WTC11 (cell line): ENCODE measurements at places on chromosomes 3 and 15. TPM values are rescaled to one million over a fixed set of nuclear protein-coding genes. Genes with fewer than 3 reads are reported as not detected.
A peak's percentile ranks its signal among the peaks of the same experiment; 100 is the strongest.

DNA sequence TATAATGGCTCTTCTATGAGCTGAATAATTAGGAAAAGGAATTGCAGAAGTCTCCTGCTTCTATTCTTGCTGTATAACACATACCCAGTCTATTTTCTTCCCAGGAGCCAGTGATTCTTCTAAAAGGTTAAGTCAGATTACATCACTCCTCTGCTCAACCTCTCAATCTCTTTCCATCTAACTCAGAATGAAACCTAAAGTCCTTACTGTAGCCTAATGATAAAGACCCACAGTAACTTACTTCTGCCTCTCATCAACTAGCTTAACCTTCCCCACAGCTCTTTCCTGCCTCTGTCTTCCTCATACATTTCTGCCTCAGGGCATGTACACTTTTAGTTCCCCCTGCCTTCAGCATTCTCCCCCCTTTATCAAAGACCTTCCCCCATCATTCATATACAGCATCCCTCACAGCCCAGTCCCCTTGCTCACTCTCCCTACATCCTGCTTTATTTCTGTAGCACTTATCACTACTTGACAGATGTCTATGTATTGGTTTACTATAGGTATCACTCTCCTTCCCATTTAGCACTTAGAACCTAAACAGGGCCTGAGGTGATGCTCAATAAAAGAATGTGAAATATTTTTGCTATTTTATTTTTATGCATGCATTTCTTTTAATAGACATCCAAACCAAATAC is 28.5 kb upstream of the CMTM6 start:
- no peak for DNase-seq

GRCh38 chr3:173911446-173911845 is 513.9 kb downstream of the NLGN1 start:
- DNase-seq, result no peak

GRCh38 chr3:45199837-45200648 is 26.0 kb downstream of the TMEM158 start:
- no peak for DNase-seq

- DNase-seq, result no peak
These were observed 243.8 kb downstream of the ALCAM start for GRCh38 chr3:105610473-105610872.

GRCh38 chr15:80585544-80586018 is 109.5 kb upstream of the ABHD17C start:
- DNase-seq, result peak; percentile 28

DNA sequence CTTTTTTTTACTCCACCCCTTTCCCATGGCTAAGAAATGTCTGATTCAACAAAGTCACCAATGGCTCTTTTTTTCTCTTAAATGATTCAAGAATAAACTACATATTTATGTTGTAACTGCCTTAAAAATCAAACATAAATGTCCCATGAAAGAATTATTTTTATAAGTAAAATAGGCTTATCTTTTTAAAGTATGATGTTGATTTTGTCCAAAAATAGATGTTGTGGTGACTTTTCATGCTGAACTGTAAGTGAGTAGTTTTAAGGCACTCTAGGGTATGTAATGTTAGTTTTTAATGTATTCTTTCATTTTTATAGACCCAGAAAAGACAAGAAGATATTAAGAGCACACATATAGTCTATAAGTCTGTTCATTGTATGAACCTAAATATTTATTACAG is 594.9 kb downstream of the NLGN1 start:
- no peak for DNase-seq

DNA sequence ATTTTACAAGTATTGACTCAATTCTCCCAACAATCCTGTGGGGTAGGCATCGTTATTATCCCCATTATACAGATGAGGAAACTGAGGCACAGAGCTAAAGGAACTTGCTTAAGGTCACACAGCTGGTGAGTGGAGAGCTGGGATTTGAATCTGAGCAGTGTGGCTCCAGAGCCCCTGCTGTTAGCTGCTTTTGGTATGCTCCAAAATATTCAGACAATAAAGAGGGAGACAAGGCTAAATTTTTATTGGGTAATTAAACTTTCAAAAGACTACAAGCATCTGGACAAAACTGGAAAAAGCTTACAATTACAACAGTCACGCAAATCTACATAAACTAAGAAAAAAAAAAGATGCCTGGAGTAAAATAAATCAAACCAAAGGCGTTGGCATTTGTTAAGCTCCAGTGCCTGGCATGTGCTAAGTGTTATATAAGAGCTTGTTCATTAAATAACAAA is 27.7 kb downstream of the CCDC13 start:
- DNase-seq, result no peak

Gene IMPG2
- total RNA-seq, result 0.02 to 0.09 TPM (median 0.04 TPM) in 3 replicates

Gene PPCDC
- 25.7 to 30.1 TPM (median 27.8 TPM) in 3 replicates for total RNA-seq

GRCh38 chr15:89175617-89176191 is 45.7 kb downstream of the RLBP1 start:
- DNase-seq, result no peak

DNA sequence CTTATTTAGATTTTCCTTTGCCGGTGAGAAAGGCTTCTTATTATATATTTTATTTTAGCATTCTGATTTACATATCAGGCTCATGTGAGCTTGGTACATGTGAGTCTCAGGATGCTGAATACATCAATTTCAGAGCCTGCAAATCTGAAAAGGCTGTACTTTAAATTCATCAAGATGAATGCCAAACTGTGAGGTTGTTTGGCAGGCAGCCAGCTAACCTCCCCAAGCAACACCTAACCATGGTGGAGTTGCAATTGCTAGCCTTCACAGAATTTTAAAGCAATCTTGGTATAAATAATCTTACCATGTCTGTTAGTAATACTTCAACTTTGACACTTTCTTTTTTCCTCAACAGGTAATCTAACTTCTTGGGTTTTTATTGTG is 252.5 kb downstream of the CDIN1 start:
- DNase-seq, result no peak

- peak; percentile 62 for DNase-seq
These were observed 53.8 kb downstream of the SST start for GRCh38 chr3:187616307-187616972.

Gene KBTBD8
- 14.5 to 15.7 TPM (median 15.0 TPM) in 3 replicates for total RNA-seq

DNA sequence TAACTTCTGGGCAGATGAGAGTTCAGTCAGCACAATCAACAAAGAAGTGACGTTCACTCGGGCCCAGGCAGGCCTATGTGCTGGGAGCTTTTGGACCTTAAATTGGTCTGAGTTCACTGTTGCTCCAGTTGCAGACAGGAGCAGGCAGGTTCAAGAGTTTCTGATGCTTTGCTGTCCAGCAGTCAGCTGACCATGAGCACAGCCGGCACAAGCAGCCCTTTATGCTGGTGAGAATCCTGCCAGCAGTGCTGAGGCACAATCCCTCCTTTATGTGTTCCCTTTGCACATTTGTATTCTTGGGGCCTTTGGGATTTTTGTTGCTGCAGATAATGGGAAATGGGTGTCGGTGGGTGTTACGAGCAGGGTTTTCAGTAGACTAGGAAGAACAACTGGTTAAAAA is 81.2 kb upstream of the GOLGA8J start:
- no peak for DNase-seq

Gene P3H2
- total RNA-seq, result 29.4 to 39.9 TPM (median 36.2 TPM) in 3 replicates

Gene PIERCE2
- 1.6 to 2.5 TPM (median 1.8 TPM) in 3 replicates for total RNA-seq

DNA sequence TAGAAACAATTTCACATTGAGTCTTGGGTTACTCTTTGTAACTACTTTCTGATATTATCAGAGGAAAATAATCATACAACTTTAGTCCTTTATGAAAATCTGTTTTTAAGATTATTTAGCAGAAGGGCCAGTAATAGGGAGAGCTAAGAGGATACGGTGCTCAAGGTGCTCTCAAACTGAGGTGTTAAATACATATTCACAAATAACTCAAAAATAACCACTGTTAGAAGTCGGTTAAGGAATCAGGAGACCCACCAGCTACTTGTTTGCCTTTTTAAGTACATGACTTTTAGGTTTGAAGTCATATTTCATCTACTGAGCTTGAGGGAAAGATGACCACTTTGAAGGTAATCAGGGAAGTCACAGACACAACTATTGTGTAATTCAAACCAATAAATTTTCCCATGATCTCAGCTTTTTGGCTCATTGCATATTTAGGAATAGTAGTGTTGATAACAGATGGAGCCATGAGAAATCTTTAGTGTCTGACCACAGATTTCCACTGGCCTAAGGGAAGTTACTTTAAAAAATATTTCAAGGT is 1.4 kb upstream of the RSRC1 start:
- DNase-seq, result no peak

DNA sequence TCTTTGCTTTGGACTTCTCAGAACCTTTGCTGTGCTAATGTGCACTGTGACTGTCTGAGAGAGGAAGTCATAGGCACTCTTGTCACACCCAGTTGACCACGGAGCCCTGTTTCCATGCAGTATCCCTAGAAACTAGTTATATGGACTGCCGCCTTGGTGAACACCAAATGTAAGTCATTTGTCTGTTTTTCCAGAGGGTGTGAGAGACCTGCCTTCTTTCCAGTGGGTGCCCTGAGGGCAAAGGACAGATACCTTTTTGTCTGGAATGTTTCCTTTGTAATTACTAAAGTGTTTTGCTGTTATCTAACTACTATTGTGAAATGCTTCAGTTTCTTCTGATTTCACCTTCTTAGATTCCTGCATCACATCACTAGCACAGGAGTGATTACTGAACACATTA is 91.8 kb downstream of the LARS2 start:
- DNase-seq, result no peak

Gene MYD88
- total RNA-seq, result 18.1 to 19.2 TPM (median 19.2 TPM) in 3 replicates

DNA sequence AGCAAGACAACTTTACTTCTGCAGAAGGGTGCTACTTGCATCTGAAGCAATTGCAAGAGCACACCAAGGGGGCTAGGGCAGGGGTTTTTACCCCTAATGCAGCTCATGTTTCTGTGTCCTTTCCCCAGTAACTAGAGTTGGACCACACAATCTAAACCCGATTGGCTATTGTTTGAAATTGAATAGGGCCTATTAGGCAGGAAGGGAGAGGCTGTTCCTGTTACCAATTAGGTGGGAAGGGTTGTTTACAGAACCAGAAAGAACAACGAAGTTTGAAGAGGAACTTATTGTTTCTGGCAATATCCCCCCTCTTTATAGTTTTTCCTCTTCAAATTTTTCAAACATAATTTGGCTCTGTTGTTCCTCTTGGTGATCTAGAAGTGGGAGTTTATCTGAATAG is 85.5 kb downstream of the CHCHD4 start:
- no peak for DNase-seq

- no peak for DNase-seq
These were observed 23.5 kb downstream of the PFN2 start for GRCh38 chr3:149947231-149947630.

GRCh38 chr15:74631408-74631807 is 15.8 kb downstream of the CLK3 start:
- no peak for DNase-seq

GRCh38 chr3:170689296-170689829 is 103.5 kb upstream of the SLC7A14 start:
- DNase-seq, result peak; percentile 36

DNA sequence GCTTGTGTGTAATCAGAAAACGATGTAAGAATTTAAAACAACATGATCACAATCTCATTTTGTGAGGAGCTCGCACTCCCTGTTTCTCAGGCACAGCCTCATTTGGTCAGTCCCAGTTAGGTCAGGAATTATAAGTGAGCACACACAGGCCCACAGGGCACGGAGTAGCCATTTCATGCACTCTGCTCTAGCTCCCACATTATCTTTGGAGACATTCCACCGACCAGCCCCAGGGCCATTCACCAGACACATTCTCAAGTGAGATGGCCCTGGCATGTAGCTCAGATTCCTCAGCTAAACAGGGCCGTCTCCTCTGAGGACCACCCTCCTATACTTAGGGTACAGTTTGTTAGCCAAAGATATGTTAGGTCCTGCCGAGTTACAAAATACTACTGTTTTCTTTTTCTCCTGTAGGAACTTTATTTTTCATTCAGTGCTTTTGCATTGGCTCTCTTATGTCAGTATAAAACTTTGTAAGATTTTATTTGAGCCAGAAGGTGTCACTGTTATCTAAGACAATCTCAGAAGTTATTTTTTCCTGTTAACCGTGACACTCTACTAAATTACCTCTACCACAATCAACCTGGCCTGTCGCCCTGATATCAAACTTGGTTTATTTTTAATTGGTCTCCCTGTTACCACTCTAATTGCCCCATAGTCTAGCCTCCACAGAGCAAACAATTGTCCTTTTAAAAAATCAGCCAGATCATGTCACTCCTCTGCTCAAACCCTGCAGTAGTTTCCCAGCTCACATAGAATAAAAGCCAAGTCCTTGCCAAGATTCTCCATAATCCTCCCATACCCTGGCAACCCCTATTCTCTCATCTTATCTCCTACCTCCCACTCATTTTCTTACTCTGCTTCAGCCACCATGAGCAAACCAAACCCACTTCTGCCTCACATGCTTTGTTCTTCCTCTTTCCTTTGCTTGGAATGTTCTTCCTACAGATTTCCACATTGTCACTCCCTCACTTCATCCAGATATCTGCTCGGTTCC is 105.7 kb downstream of the PPP2R3A start:
- no peak for DNase-seq

Gene DUOXA2
- total RNA-seq, result 0.11 TPM in 1 of 3 replicates, not detected in the others

Gene CCR3
- total RNA-seq, result not detected in 3 replicates

DNA sequence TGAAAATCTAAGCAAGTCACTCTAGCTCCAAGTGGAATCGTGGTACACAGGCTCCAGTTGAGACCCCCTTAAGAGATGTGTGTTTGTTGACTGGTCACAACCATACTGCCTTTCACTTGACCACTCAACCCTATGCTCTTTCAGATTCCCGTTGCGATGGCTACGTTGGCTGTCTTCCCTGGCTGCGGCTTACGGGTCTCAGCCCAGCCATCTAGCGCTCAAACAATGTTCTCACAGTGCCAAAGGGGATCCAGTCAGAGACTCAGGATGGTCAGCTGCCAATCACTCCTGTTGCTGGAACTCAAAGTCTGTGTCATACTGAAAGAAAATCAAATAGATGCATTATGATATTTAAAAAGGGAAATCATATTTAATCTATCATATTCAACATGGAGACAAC is 237.6 kb downstream of the ITPR1 start:
- no peak for DNase-seq

GRCh38 chr3:123658118-123658851 is 73.4 kb upstream of the HACD2 start:
- DNase-seq, result no peak

DNA sequence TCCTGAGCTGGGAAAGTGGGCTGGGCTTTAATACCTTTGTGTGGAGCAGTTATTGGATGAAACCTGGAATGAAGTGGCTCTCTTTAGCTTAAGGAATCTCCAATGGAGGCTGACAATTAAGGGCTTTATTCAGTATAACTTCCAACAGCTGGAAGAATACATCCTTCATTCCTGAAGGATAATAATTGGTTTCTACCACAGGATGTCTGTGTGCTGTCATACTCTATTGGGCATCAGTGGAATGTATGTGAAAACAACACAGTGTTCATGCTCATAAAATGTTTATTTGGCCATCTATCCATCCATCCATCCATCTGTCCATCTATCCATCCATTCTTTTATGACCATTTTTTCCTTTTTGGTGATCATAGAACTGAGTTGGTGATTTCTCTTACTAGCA is 220.7 kb upstream of the GAP43 start:
- no peak for DNase-seq

GRCh38 chr15:89686522-89686921 is 4.0 kb downstream of the PEX11A start:
- no peak for DNase-seq

- no peak for DNase-seq
These were observed 62.5 kb downstream of the SFMBT1 start for GRCh38 chr3:52983336-52983807.

- DNase-seq, result no peak
These were observed 95.2 kb downstream of the CHSY1 start for GRCh38 chr15:101156509-101157159.

- DNase-seq, result no peak
These were observed 46.9 kb downstream of the MBNL1 start for GRCh38 chr3:152315623-152316022.

- DNase-seq, result no peak
These were observed 2.9 kb downstream of the SLC22A13 start for GRCh38 chr3:38268522-38268921.

GRCh38 chr15:80275961-80276360 is 23.9 kb upstream of the CTXND1 start:
- no peak for DNase-seq
